Astrocyte (in vitro differentiated cells and primary cell): ENCODE measurements at places on chromosomes 6 and 20. TPM values are rescaled to one million over a fixed set of nuclear protein-coding genes. Genes with fewer than 3 reads are reported as not detected.

The ASIP gene
- not detected in 2 replicates for total RNA-seq

The OR2J3 gene
- not detected in 2 replicates for total RNA-seq

The RAB5IF gene
- total RNA-seq = 105 and 117 TPM in 2 replicates

The SNAP25 gene
- total RNA-seq = 3.9 and 5.2 TPM in 2 replicates

The TRMT6 gene
- total RNA-seq = 14.4 and 16.4 TPM in 2 replicates

The PPP1R3G gene
- total RNA-seq = 0.39 and 0.70 TPM in 2 replicates

The CST2 gene
- 1.7 and 2.9 TPM in 2 replicates for total RNA-seq

The PRDM13 gene
- total RNA-seq = not detected in 2 replicates

The MOCS3 gene
- total RNA-seq = 5.8 and 6.3 TPM in 2 replicates

The MYL9 gene
- 1,166 and 1,247 TPM in 2 replicates for total RNA-seq

The RBBP8NL gene
- 0.14 TPM in 1 of 2 replicates, not detected in the other for total RNA-seq

The DSP gene
- 468 and 555 TPM in 2 replicates for total RNA-seq

The ARMH2 gene
- total RNA-seq = not detected in 2 replicates

The SLC2A10 gene
- total RNA-seq = 12.7 and 16.1 TPM in 2 replicates

The GRM1 gene
- total RNA-seq = 0.05 and 0.07 TPM in 2 replicates

The MAN1A1 gene
- total RNA-seq = 11.7 and 13.2 TPM in 2 replicates

The TRIM40 gene
- not detected in 2 replicates for total RNA-seq

The PRSS16 gene
- 2.0 and 2.3 TPM in 2 replicates for total RNA-seq

The EPB41L1 gene
- 35.0 and 39.4 TPM in 2 replicates for total RNA-seq

The C20orf204 gene
- total RNA-seq = 0.75 and 0.99 TPM in 2 replicates

The CGA gene
- 1.5 and 2.0 TPM in 2 replicates for total RNA-seq

The BPI gene
- total RNA-seq = not detected in 2 replicates

The BPHL gene
- 22.7 and 23.1 TPM in 2 replicates for total RNA-seq

The HLA-DQA2 gene
- total RNA-seq = not detected in 2 replicates

The PHACTR1 gene
- total RNA-seq = 8.5 and 10.0 TPM in 2 replicates

The TTLL9 gene
- total RNA-seq = 0.34 and 0.41 TPM in 2 replicates

The CLVS2 gene
- not detected in 2 replicates for total RNA-seq

The OGFR gene
- total RNA-seq = 93.4 and 96.5 TPM in 2 replicates

The C20orf202 gene
- not detected in 2 replicates for total RNA-seq

The MRAP2 gene
- 0.12 and 0.20 TPM in 2 replicates for total RNA-seq

The SCRT2 gene
- total RNA-seq = not detected in 2 replicates

The CPXM1 gene
- total RNA-seq = 10.6 and 10.9 TPM in 2 replicates

The ISM1 gene
- 0.50 and 0.98 TPM in 2 replicates for total RNA-seq

The BPIFA1 gene
- not detected in 2 replicates for total RNA-seq

The SYNDIG1 gene
- total RNA-seq = 5.7 and 8.7 TPM in 2 replicates

The ZNF322 gene
- 25.2 and 27.3 TPM in 2 replicates for total RNA-seq

The GTSF1L gene
- not detected in 2 replicates for total RNA-seq

The SRMS gene
- total RNA-seq = 0.14 TPM in 1 of 2 replicates, not detected in the other

The GABRR1 gene
- not detected in 2 replicates for total RNA-seq

The RBPJL gene
- total RNA-seq = not detected in 2 replicates

The FOXC1 gene
- 2.8 and 2.9 TPM in 2 replicates for total RNA-seq

The SLC35F1 gene
- 0.72 and 1.0 TPM in 2 replicates for total RNA-seq

The ANKRD66 gene
- not detected in 2 replicates for total RNA-seq
